ENCODE measurements at places on chromosomes 3 and 15.

DNA sequence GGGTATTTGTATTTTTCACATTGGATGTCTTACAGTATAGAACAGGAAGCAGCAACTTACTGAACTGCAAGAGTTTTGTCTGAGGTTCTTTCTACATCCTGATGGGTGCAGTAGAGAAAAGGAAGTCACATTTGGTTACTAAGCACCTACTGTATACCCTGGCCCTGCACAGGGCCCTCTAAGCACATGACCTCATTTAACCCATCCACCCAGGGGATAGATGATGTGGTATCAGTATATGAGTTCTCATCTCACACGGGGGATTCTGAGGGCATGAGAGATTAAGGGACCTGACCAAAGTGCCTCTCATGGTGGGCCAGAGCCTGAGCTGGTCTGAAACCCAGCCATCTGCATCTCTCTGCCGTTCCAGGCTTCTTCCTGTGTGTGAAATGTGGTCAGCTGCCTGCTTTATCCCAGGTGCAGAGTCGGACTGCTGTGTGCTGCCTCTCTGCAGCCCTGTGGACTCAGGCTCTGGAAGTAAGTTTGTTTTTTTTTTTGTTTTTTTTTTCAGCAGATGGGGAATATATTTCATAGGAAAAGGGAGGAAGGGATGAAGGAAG lies 17.9 kb downstream of the SLC6A11 start:
- DNase-seq, result no peak

DNA sequence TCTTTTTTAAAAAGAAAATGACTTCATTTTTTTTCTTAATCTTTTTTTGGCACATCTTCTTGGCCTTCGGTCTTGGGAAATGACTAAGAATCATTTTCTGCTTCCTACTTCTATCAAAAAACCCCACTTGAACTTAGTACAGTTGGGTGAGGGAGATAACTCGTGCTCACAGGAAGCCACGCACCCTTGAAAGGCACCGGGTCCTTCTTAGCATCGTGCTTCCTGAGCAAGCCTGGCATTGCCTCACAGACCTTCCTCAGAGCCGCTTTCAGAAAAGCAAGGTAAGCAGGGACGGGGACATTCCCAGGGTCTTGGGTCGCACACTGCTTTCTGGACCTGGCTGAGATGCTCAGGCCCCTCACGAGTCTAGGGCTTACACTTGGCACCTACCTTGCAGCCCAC lies at the start of gene CCR4:
Gene CCR4 (plus strand): TSS at position 235 of the 402 bp plus-strand sequence. CDS start 1,779 bp downstream, outside the sequence.
- DNase-seq, result no peak

GRCh38 chr15:43183270-43183669 lies 1.9 kb upstream of the CCNDBP1 start:
- DNase-seq, result no peak

DNA sequence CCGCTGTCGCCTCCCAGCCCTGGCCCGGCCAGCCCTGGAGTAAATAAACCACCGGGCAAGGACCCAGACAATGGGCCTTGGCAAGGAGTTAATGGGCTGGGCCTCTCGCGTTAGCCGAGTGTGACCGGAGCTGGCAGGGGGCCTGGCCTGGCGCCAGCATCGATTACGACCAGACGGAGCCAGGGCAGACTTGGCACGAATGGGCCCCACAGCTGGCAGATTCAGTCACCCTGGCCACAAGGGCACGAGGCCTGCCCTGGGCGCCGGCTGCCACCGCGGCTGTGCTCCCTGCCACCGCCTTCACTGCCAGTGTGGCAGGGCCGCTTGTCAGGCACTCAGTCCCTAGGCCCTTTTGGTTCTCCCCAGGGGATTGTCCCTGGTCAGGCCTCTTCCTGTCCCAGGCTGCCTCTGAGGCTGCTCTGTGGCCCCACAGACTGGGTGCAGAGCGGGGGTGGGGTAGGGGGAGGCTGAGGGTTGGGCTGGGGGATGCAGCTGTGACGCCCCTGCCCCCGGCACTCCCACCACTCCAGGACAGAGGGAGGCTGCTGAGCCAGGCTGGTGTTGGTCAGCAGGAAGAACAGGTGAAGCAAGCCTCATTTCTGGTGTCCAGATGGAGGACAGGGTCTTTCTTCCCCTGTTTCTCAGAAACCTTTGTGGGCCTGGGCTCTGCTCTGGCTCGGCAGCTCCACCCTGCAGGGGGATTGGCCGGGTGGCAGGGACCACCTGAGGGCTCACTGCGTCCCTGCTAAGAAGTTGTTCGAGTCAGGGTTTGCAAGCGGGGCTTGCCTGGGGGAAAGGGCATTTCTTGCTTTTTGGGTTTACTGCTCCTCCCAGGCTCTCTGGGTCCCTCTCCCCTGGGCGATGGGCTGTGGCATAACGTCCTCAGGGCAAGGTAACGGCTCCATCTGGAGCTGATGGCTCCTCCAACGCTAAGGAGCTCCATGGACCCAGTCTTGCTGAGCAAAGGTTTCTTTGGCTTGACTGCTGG lies 30.5 kb upstream of the SRP14 start:
- DNase-seq, result peak; percentile 72

DNA sequence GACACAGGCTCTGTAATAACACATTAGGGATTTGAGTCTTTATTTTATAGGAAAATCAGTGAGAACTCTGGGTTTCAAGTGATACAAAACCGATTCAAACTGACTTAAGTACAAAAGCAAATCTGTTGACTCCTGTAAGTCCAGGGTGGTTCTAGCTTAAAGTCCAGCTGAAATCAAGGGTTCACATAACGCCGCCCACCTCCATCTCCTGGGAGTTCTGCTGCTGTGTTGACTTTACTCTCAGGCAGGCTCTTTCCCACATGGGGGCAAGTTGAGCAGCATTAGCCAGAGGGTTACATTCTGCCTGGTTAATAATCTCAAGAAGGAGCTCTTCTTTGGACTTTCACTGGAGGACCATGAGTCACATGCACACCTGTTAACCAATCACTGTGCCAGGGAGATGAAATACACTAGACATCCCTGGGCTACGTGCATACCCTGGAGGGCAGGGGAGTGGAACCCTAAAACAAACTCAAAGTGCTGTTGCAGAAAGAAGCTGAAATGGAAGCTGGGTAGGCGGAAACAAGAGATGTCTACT lies 9.7 kb upstream of the RNF7 start:
- no peak for DNase-seq

DNA sequence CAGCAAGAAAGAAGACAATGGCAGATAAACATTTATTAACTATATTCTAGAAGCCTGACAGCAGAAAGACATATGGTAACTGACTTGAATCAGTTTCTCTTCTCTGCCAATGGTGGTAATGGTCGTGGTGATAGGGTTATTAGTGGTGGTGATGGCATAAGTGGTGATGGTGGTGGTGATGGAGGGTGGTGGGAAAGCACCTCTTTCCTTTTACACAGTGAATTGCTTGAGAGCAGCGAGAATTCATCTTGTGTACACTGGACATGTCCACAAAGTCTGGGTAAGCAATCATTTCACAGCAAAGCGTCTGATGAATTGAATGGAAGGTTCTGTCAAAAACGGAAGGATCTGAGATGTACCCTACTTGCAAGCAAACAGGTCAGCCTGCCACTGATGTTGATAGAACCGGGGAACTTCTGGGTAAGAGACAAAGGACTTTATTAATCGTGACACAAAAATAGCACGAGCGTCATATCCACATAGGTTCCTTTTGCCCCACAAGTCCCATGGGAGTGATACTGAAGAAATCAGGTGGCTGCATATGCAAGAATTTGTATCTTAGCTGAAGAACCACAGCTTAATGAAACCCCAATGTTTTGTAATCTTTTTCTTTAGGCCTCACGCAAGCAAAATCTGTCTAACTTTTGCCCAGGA lies 23.5 kb upstream of the TBC1D5 start:
- no peak for DNase-seq

GRCh38 chr3:171251835-171252234 lies 208.4 kb downstream of the TNIK start:
- DNase-seq, result no peak

Data from cardiac muscle cell (in vitro differentiated cells and primary cell).